ENCODE measurements at places on chromosomes 16 and 17.

DNA sequence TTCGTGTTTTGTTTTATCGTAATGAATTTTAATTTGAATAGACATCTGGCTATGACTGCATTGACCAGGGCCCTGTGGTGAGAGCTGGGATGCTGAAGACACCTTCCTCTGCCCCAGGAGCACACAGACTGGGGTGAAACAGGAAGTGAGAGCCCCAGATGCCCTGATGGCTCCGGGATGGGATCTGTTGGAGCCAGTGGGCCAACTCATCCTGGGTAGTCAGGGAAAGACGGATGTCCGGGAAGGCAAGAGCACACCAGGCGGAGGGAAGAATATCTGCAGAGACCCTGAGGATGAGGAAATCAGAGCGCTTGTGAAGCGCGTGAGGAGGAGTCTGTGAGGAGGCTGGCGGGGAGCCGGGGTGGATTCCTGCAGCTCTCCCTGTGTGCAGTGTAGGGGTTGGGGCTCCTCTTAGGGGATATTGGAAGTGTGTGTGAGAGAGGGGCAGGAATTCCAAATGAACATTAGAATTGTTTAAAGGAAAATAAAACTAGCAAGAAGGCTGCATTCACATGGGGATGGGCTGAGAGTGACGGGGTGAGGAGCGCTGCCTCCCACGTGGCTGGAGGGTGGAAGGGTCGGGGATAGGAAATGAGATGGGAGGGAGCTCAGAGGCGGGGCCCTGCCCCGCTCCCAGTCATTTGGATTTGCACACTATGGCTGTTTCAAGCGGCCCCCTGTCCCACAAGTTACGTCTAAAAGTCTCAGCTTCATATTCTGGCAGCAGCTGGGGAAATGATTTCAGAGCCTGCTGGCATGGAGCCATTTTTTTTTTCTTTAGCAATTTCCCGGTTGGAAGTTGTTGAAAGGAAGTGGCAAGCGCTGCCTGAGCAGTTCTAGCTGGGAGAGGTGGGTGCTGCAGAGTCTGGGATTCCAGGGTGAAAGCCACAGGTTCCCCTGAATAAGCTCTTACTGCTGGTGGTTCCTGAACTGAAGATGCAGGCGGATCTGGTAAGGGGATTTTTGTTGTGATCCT lies 71.2 kb upstream of the LGALS9 start:
- DNase-seq = no peak

DNA sequence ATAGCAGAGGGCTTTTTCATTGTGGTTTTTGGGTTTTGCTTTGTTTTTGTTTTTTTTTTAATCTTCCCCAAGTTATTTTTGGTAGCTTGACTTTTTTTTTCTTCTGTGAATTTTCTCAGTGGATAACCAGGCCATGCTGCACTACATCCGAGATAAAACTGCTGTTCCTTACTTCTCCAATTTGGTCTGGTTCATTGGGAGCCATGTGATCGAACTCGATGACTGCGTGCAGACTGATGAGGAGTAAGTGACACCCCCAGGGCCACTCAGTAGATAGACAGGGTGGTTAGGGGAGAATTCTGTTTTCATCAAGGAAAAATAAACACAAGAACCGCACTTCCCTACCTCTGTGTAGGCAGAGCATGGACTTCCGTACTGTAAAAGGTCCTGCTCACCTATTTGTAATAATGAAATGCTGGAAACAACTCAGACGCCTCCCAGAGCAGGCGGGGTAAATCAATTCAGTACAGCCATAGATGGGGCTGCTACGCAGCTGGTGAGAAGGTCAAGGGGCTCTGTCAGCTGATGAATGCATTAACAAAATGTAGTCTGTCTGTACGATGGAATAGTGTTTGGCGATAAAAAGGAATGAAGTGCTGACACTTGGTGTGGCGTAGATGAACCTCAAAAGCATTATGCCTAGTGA lies 28.6 kb downstream of the CLEC16A start:
- DNase-seq = peak; percentile 73

DNA sequence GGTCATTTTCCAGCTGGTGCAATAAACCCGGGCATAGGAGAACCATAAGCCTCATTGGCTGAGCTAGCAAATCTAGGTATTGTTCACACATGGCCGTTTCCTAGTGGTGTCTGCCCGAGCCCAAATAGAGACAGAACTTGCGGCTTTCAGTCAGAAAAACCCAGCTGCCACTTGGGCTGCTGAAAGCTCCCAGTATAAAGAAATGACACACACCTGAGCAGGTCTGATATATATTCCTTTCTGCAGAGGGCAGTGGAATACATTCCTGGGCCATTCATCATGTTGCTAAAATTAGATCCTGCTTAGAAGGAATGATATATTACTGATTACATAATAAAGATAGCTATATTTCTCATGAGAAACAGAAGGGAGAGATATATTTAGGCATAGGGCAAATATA lies 83.9 kb upstream of the IRX5 start:
- no peak for DNase-seq

DNA sequence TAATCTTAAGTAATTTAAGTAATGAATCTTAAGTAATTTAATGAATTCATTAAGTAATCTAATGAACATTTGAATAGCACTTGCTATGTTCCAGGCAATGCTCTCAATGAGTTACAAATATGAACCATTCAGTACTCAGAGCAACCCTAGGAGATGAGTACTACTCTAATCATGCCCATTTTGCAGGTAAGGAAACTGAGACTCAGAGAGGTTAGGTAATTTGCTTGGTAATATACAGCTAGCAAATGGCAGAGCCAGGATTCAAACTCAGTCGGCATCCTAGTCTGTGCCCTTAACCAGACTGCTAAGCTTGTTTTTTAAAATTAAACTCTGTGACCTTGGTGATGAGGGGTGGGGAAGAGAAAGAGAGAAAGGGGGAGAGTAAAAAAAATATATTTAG lies 25.6 kb downstream of the ACSM1 start:
- no peak for DNase-seq

GRCh38 chr16:86075839-86076440 lies 177.0 kb downstream of the IRF8 start:
- no peak for DNase-seq

DNA sequence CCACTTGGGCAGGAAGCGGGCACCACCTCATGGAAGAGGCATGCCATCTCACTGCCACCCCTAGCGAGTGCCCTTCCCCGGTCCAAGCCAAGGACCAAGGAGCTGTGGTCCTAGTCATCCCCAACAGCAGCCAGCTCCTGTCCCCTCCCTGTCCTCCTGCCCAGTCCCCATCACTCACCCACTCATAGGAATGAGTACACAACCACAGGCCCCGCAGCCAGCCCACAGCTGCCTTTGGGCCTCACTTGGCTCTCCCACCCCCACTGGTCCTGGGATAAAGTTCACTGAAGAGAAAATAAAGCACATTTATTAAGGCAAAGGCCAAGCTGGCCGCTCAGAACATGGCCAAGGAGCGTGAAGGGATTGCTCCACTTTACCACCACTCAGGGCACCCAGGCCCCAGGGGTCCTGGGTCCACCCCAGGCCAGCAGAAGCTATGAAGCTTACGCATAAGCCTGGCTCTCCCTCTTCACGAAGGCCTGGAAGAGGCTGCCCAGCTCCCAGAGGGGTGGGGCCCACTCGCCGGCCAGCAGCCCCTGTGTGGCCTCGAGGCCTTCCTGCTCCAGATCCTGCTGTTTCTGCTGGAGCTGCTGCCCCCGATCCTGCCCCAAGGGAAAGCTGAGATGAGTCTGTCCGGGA lies 3.6 kb downstream of the SCRN2 start:
- DNase-seq = no peak

DNA sequence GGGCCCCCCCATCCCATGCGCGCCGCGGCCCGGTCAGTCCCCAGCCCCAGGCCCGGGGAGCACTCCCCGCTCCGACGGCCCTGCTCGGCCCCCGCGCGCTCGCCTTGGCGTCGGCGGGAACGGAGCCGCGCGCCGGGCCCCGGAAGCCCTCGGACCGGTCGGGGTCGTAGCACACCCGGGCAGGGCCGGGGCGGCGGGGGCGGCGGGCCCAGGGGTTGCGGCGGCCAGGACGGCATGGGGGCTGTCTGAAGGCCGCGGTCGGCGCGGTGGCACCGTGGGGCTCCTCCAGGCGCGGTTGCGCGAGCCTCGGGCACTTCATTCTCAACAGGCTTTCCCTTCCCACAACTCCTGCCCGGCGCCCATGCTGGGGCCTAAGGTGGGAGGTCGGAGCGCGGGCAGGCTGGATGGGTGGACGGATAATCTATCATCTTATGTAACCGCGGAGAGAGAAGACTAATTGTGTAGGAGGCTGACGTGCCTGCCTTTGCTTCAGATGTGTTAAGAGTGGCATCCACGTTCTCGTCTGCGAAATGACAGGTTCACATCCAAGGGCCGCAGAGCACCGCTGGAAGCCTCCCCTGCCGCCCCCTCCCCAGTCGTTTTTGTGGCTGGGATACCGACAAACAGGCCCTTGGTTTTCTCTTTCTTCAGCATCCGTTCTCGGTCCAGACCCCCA lies 708 bp downstream of the BAIAP2 start:
- no peak for DNase-seq

DNA sequence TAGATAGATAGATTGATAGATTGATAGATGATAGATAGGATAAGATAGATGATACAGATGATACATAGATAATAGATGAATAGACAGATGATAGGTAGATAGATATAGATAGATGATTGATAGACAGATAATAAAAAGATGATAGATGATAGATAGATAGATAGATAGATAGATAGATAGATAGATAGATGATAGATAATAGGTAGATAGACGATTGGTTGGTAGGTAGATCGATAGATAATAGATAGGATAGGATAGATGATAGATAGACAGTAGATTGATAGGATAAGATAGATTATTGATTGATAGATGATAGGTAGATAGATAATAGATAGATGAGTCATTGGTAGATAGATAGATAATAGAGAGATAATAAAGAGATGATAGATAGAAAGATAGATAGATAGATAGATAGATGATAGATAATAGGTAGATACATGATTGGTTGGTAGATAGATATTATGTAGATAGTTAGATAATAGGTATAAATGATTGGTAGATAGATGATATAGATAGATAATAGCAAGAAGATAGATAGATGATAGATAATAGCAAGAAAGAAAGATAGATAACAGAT lies 109.4 kb upstream of the C16orf82 start:
- no peak for DNase-seq

GRCh38 chr17:67526700-67527099 lies 149.6 kb downstream of the PITPNC1 start:
- no peak for DNase-seq

GRCh38 chr17:70254735-70255460 lies 85.6 kb downstream of the KCNJ2 start:
- DNase-seq = no peak

DNA sequence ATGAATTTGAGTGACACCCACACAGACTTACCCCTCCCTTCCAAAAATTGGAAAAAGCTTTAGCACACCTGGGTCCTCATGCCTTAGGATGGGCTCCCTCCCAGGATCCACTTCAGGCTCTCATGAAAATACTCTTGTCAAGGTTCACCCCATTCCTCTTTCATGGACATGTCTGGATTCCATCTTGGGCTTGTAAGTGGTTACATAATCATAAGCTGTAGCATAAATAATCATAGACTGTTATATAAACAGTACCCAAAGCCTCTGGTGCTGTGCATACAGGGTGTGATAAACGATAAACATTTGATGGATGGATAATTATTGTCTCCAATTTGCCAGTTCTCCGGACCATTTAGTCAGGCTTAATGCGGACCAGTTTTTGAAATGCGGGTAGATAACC lies 53.7 kb upstream of the TEKT3 start:
- DNase-seq = no peak

- peak; percentile 72 for DNase-seq
Observed at GRCh38 chr17:49676276-49676868, 1.5 kb downstream of the SPOP start.

GRCh38 chr16:58044266-58045019 lies 18.9 kb downstream of the MMP15 start:
- no peak for DNase-seq

DNA sequence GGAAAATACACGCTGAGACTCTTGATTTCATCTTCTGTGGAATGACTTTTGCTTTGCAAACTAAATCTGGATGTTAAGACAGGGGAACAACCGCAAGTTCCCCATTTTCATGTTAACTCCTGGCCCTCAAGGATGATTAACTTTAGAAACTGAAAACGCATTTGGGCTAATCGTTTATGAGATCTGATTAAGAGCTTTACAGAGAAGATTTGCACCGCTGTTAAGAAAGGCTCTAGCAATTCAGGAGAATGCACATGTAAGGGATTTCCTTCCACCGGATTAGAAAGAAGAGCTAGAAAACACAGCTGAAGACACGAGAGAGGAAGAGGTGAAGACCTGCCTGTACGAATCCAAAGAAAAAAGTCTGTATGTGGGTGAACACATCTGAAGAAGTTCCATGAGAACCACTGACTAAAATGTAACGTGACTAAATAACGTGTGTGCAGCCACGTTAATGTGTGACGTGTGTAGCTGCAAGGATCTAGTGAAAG lies 106.4 kb downstream of the YPEL2 start:
- DNase-seq = no peak

- no peak for DNase-seq
Observed at GRCh38 chr17:78658281-78658785, 81.1 kb upstream of the DNAH17 start.

- DNase-seq = no peak
Observed at GRCh38 chr17:14547016-14547415, 246.1 kb downstream of the HS3ST3B1 start.

- DNase-seq = no peak
Observed at GRCh38 chr17:80430446-80431245, 15.7 kb downstream of the ENDOV start.

- no peak for DNase-seq
Observed at GRCh38 chr16:57514791-57515600, 21.4 kb downstream of the CCDC102A start.

- no peak for DNase-seq
Observed at GRCh38 chr17:68777243-68777855, 176.2 kb upstream of the FAM20A start.

GRCh38 chr16:10856042-10856441 lies 21.0 kb upstream of the CIITA start:
- DNase-seq = no peak

- DNase-seq = no peak
Observed at GRCh38 chr16:55828680-55829079, 4.2 kb downstream of the CES1 start.

GRCh38 chr17:70621566-70621965 lies 452.2 kb downstream of the KCNJ2 start:
- no peak for DNase-seq

All from CD4-positive, CD25-positive, alpha-beta regulatory T cell (primary cell).